ENCODE measurements at places on chromosomes 4 and X. TPM values are rescaled to one million over a fixed set of nuclear protein-coding genes. Genes with fewer than 3 reads are reported as not detected.

PRRG3 gene
- not detected for polyA plus RNA-seq

DNA sequence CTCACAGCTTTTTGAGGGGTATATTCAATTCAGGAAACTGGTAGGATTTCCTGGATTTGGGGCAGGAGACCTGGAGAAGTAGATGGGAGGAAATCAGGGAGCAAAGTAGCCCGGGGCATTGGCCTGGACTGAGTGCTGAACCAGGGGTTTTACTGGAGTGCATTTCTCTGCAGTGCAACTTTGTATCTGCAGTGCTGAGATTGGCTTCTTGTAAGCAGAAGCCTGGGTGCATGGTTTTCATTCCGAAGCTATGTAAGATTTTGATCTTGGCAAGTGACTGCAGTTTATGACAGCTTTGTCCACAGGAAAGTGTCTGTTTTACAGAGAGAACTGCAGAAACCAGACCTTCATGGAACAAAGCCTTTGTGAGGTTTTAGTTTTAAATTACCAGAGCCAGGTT is 158.3 kb downstream of the SPCS3 start:
- H3K4me3 ChIP-seq, result no peak overlapping the region
- no peak for DNase-seq
- no peaks in the 10 kb centered on the region for H3K27me3 ChIP-seq
- H3K36me3 ChIP-seq, result no peaks in the 10 kb centered on the region
- no peak overlapping the region for H3K27ac ChIP-seq

MAGEB17 gene
- not detected for polyA plus RNA-seq

- DNase-seq, result no peak
- no peaks in the 10 kb centered on the region for H3K36me3 ChIP-seq
- no peak overlapping the region for H3K4me3 ChIP-seq
- no peaks in the 10 kb centered on the region for H3K4me1 ChIP-seq
- H3K27ac ChIP-seq, result no peak overlapping the region
These were observed 903.4 kb downstream of the TECRL start for GRCh38 chr4:63505714-63506460.

ARR3 gene
- not detected for polyA plus RNA-seq

GRCh38 chr4:121950680-121951520 is 960 bp downstream of the TRPC3 start:
- no peaks in the 10 kb centered on the region for H3K4me1 ChIP-seq
- H3K36me3 ChIP-seq, result no peaks in the 10 kb centered on the region
- H3K27me3 ChIP-seq, result peaks cover 7% of the 10 kb centered on the region

CCSER1 gene
- 3.5 TPM for polyA plus RNA-seq

DNA sequence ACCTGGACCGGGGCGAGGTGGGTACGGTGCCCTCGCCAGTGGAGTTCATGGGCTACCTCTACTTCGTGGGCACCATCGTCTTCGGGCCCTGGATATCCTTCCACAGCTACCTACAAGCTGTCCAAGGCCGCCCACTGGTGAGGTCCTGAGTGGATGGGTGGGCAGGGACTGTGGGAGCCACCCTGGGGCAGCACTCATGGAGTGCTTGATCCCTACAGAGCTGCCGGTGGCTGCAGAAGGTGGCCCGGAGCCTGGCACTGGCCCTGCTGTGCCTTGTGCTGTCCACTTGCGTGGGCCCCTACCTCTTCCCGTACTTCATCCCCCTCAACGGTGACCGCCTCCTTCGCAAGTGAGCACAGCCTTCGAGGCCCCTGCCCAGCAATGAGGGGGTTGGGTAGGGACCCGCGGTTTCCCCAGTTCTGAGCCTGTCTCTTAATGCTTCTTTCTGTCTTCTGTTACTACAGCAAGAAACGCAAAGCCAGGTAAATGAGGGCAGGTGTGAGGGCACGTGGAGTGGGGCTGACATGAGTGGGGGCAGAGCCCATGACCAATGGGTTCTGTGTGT is 3.7 kb downstream of the PORCN start:
- DNase-seq, result no peak
- H3K27ac ChIP-seq, result no peak overlapping the region
- H3K4me3 ChIP-seq, result no peak overlapping the region
- H3K4me1 ChIP-seq, result no peaks in the 10 kb centered on the region

CABS1 gene
- not detected for polyA plus RNA-seq

SYNPO2 gene
- polyA plus RNA-seq, result 25.3 TPM

GRCh38 chr4:158122501-158122900 is 50.3 kb downstream of the GASK1B start:
- H3K27me3 ChIP-seq, result no peaks in the 10 kb centered on the region
- H3K4me3 ChIP-seq, result no peak overlapping the region
- no peak overlapping the region for H3K27ac ChIP-seq
- H3K4me1 ChIP-seq, result no peaks in the 10 kb centered on the region
- no peaks in the 10 kb centered on the region for H3K36me3 ChIP-seq
- no peak for DNase-seq

DNA sequence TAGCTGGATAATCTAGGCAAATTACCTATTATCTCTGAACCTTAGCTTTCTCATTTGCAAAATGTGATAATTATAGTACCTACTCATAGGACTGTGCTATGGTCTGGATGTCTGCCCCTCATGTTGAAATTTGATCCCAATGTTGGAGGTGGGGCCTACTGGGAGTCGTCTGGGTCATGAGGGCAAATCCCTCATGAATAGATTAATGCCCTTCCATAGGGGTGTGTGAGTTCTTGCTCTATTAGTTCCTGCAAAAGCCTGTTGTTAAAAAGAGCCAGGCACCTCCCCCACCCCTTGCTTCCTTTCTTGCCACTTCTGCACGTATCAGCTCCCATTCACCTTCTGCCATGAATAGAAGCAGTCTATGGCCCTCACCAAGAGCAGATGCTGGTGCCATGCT is 73.9 kb downstream of the SERTM2 start:
- DNase-seq, result no peak
- no peaks in the 10 kb centered on the region for H3K36me3 ChIP-seq
- H3K27ac ChIP-seq, result no peak overlapping the region
- H3K27me3 ChIP-seq, result no peaks in the 10 kb centered on the region
- no peak overlapping the region for H3K4me3 ChIP-seq
- H3K4me1 ChIP-seq, result no peaks in the 10 kb centered on the region

DNA sequence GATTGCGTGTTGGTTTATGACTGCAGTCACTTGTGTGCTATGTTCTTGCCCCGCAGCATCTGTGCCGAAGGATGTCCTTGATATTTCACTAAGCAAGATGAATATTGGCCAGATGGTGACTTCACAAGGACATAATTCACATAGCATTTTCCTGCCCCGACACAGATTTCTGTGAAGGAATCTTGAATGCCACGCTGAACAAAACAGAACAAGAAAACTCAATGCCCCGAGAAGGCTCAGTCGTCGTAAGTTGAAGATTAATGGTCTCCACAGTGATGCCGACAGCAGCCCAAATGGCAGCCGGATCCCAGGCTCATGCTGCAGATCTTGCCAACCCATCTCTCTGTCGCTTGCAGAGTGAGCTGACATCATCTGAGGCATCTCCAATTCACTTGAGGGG is 145.9 kb downstream of the CPEB2 start:
- H3K4me1 ChIP-seq, result no peaks in the 10 kb centered on the region
- DNase-seq, result no peak

GRCh38 chr4:116665716-116666115 is 419.7 kb downstream of the TRAM1L1 start:
- H3K4me1 ChIP-seq, result no peaks in the 10 kb centered on the region
- no peak for DNase-seq
- H3K27me3 ChIP-seq, result no peaks in the 10 kb centered on the region

XAGE1A gene
- not detected for polyA plus RNA-seq

- no peaks in the 10 kb centered on the region for H3K27me3 ChIP-seq
- DNase-seq, result no peak
- no peaks in the 10 kb centered on the region for H3K36me3 ChIP-seq
These were observed 211.7 kb downstream of the MAML3 start for GRCh38 chr4:139942241-139942640.

DNA sequence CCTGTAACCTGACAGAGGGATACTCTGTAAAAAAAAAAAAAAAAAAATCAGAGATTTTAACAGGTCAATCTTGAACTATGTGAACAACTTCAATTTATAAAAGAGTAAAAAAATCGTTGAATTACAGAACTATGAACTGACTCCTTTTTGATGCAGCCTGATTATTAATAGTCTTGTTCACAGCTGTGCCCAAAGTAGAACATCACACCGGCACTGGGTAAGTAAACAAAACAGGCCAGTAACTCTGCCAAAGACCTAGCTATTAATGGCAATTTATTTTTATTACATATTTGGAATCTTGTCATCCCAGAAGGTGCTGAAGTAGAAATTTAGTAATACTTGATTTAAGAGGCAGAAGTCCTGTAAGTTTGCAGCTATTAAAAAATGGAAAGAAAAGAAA is 31.4 kb downstream of the CPE start:
- no peak overlapping the region for H3K4me3 ChIP-seq
- no peak for DNase-seq
- no peaks in the 10 kb centered on the region for H3K36me3 ChIP-seq
- H3K27me3 ChIP-seq, result no peaks in the 10 kb centered on the region
- H3K27ac ChIP-seq, result no peak overlapping the region
- H3K4me1 ChIP-seq, result no peaks in the 10 kb centered on the region

GRCh38 chr4:183816882-183817509 is 88.1 kb upstream of the STOX2 start:
- no peaks in the 10 kb centered on the region for H3K27me3 ChIP-seq
- H3K4me3 ChIP-seq, result no peak overlapping the region
- H3K27ac ChIP-seq, result no peak overlapping the region

DNA sequence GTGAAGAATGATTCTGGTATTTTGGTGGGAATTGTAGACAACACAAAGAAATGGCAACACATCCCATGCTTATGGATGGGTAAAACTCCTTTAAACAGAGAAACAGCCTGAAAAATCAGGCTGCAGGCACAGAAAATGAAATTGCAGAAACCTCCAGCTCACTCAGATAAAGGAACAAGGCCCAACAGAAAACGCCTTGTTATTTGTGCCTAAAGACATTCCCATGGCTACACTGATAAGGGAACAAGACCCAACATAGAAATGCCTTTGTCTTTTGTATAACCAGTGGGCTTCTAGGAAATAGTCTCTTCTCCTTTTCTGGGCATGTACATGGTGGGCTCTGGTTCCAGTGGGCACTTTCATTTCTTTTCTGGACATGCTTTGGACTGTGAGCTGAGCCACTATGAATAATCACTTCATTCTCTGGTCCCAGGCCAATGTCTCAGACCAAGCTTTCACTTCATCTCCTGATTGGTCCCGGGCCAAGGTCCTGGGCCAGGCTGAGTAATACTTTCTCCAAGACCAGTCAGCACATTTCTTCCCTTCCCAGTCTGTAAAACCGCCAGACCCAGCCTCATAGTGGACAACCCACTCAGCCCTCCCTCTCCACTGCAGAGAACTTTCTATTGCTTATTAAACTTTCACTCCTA is 160.5 kb downstream of the TBX22 start:
- H3K36me3 ChIP-seq, result no peaks in the 10 kb centered on the region
- no peak for DNase-seq
- no peaks in the 10 kb centered on the region for H3K27me3 ChIP-seq
- no peak overlapping the region for H3K4me3 ChIP-seq
- no peak overlapping the region for H3K27ac ChIP-seq

DNA sequence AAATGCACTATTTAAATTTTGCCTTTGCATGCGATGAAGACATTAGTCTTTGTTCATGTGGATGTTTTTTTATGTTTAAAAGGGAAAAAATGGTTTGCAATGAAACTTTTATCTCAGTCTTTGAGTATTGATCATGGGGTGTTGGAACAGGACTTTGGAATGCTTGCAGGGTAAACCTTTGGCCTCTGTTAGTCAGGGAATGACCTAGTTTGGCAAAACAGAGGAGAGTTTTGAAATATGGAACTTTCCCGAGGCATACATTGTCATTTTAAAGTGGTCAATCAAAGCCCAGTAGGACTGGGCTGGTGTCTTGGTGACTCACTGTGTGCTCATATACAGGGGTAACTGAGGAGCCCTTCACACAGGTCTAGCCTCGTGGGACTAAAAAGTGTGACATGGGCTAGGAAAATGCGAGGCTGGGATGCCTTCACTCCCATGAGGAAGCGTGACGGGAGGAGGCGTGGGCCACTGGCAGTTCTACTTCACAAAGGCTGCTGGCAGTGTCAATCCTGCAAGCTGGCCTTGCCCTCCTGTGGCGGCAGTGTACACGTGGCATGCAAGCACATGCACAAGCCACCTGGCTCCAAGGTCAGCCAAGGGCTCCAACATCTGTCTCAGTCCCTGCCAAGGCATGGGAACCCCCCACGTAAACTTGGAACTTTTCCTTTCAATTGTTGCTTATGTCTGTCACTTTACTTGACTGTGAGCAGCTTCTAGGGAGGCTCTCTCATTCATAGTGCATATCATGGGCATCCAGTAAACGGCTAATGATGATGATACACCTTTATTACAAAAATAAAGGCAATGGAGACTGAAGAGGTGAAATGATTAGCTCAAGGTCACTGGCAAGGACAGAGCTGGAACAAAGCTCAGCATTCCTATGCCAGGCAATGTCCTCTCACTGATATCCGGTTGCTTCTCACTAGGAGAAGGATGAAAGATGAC is 5.2 kb upstream of the F11 start:
- H3K27me3 ChIP-seq, result no peaks in the 10 kb centered on the region
- H3K27ac ChIP-seq, result peak overlapping the region; percentile 79
- no peaks in the 10 kb centered on the region for H3K4me1 ChIP-seq
- H3K4me3 ChIP-seq, result no peak overlapping the region
- H3K36me3 ChIP-seq, result no peaks in the 10 kb centered on the region

GRK4 gene
- polyA plus RNA-seq, result 3.8 TPM

DNA sequence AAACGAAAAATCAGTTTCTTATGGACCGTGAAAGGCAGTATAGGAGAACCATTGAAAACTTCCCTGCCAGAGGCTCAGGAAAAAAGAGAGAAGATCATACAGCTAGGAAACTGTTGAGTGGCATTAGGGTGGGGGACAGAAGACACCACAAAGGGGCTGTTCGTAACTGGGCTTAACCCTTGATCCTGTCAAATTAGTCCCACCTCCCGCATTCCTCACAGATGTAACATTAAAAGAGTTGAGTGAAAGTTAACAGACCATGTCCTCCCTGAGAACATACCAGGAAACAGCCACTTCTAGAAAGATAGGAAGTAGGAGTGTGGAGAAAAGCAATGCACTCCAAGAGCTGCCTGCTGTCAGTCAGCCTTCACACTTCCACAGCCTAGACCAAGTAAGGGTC is 8.7 kb downstream of the SHROOM4 start:
- no peak overlapping the region for H3K4me3 ChIP-seq
- H3K27ac ChIP-seq, result no peak overlapping the region
- H3K4me1 ChIP-seq, result no peaks in the 10 kb centered on the region

- no peak for DNase-seq
- no peaks in the 10 kb centered on the region for H3K36me3 ChIP-seq
These were observed 48.0 kb upstream of the TMEM154 start for GRCh38 chr4:152727784-152728183.

- no peak overlapping the region for H3K4me3 ChIP-seq
- no peaks in the 10 kb centered on the region for H3K36me3 ChIP-seq
- H3K27ac ChIP-seq, result no peak overlapping the region
- DNase-seq, result peak; percentile 37
These were observed 58.5 kb upstream of the PRDM8 start for GRCh38 chr4:80138551-80139538.

MYOZ2 gene
- polyA plus RNA-seq, result 8.4 TPM

IL3RA gene
- polyA plus RNA-seq, result 7.1 TPM

GRCh38 chr4:54228056-54228527 is 1.0 kb upstream of the PDGFRA start:
- H3K4me3 ChIP-seq, result no peak overlapping the region
- H3K27me3 ChIP-seq, result peaks cover 19% of the 10 kb centered on the region
- H3K36me3 ChIP-seq, result no peaks in the 10 kb centered on the region
- H3K27ac ChIP-seq, result no peak overlapping the region
